ENCODE measurements at places on chromosomes 7 and 10.

DNA sequence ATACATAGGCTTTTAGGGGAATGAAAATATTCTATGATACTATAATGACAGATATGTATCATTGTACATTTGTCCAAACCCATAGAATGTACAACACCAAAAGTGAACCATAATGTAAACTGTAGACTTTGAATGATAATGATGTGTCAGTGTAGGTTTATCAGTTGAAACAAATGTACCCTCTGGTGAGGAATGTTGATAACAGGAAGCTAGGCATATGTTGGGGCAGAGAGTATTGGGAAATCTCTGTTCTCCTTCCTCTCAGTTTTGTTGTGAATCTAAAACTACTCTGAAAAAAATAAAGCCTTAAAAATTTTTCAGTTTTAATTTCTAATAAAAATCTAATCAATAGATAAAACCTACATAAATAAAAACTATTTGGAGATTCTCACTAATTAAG is 36.9 kb downstream of the C1GALT1 start:
- DNase-seq = no peak

GRCh38 chr7:51016546-51016945 is 233.8 kb upstream of the GRB10 start:
- no peak for DNase-seq

GRCh38 chr10:63286340-63286739 is 153.2 kb downstream of the NRBF2 start:
- no peak for DNase-seq

GRCh38 chr10:72540193-72540807 is 85.6 kb downstream of the MICU1 start:
- DNase-seq = no peak

GRCh38 chr10:124041675-124042445 is 51.5 kb downstream of the CHST15 start:
- no peak for DNase-seq

DNA sequence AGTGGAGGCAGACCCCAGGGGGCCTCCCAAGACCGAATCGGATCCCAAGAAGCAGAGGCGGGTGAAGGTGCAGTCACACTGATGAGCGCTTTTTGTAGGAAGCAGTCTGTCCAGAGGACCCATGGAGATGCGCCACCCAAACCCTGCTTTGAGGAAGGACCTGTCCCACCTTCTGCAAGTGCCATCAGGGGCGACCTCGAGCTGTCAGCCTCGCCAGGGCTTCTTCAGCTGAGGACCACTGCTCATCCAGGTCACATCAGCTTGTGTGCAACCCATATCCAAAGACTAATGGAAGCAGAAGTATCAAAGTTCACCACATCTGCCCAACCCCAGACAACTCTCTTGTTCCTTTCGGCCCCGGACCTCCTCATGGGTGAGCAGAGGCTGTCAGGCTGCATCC is 61.5 kb downstream of the KCNH2 start:
- no peak for DNase-seq

DNA sequence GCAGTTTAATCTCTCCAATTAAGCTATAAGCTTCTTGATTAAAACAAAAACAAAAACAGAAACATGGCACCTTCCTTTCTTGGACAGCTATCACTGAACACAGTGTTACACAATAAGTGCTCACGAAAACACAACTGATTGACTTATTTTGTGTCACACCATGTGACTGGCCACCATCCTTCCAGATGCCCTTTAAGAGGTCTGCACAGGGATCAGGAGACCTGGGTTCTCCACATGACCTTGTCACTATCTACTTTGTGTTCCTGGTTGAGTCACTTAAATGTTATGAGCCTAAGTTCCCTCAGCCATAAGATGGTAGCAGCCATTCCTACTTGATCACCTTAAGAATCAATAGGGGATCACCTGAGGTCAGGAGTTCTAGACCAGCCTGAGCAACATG is 120.1 kb downstream of the HIPK2 start:
- no peak for DNase-seq

GRCh38 chr10:109450702-109451101 is 472.6 kb downstream of the XPNPEP1 start:
- DNase-seq = no peak

DNA sequence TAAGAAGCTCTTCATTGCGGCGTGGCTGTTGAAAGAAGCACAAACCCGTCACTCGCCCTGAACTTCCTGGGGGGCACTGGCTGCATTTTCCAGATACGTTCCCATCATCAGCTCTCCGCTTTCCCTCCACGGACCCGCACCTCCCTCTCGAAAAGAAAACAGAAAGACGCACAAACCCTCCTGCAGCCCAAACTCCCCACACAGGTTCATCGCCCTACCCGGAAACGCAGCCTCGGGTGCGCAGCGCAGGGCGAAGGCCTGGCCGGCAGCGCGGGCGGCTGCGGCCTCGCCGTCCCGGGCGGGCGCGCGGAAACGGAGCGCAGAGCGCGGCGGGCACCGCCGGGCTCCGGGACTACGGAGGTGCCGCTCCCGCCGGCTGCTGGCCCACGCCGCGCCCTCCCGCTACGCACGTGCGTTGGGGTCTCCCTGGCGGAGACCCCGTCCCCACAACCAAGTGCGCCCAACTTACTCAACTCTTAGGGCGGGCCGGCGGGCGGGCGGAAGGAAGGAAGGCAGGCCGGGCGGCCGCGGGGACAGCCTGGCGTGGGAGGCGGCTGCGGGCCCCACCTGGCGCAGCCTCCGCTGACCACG is 822 bp downstream of the ZNF800 start:
- DNase-seq = peak; percentile 10

DNA sequence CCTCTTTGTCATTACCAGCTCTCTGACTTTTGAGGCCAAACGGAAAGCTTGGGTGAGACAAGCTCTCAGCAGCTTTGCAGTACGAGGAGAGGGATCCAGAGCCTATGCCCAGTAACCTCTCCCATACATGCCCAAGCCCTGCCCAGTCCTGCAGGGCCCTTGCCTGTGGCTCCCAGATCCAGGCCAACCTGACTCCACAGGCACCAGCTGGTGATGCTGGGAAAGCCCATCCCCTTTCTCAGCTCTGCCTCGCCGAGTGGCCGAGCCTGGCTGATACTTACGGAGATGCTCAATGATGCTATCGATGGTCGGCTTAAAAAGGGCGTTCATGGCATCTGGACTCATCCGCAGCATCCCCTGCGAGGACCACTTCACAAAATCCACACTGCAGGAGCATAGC is 55.4 kb downstream of the PNLIPRP2 start:
- no peak for DNase-seq

GRCh38 chr7:54743580-54743979 is 15.4 kb downstream of the SEC61G start:
- no peak for DNase-seq

DNA sequence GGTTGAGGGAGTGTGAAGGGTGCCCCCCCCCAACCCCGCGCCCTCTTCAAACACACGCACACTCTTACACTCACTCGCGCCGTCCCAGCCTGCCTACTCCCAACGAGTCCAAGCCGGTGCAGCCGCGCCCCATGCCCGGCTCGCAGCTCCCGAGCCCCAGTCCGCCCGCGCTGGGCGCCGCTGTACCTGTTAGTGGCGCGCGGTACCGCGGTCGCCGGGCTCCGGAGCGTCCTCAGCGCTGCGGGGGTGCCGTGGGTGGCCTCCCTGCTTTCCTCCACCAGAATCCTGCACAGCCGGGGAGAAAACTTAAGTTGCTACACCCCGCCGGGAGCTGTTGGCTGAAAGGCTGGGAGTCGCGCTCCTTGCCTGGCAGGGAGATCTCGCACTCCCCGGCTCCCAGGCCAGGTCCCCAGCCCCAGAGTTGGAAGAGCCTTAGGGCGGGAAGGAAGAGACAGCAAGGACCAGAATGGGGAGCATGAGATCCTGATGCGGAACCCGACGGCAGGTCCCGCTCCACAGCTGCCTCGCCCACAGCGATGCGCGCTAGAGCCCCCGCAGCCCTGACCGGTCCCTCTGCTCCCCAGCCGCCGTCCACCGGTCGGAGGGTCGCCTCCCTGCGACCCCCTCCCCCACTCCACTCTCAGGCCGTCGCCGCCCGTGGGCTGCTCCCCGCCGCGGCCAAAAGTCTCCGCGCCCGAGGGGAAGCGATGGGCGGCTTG is 863 bp downstream of the ST8SIA6 start:
- no peak for DNase-seq

GRCh38 chr10:62182595-62182994 is 86.0 kb downstream of the RTKN2 start:
- DNase-seq = no peak

- DNase-seq = no peak
Observed at GRCh38 chr10:102375250-102375649, 20.3 kb upstream of the NFKB2 start.

GRCh38 chr7:617614-618538 is 98.2 kb upstream of the PDGFA start:
- no peak for DNase-seq

DNA sequence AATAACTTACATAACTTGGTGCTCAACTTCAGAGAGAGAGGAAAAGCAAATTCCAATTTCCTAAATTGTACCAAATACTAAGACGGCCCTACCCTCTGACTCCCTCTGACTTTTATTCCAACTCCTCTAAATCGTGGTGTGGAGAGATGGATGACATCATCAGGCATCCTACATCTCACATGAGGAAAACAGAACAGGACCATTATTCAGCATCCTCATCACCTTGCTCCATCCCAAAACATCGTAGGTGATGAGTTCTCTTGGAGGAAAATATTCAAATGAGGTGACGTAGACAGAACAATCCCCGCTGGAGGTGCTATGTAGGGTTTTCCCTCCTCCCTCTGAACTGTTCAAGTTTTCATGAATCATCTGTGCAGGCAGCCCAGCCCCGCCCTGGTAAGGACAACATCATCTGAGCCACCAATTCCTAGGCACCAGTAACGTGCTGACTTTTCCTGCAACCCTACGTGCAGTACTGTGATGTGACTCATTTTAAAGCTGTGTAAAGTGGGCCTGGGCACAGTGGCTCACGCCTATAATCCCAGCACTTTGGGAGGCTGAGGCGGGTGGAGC is 167.2 kb downstream of the CALN1 start:
- no peak for DNase-seq

GRCh38 chr10:7389844-7390243 is 21.0 kb downstream of the SFMBT2 start:
- DNase-seq = no peak

DNA sequence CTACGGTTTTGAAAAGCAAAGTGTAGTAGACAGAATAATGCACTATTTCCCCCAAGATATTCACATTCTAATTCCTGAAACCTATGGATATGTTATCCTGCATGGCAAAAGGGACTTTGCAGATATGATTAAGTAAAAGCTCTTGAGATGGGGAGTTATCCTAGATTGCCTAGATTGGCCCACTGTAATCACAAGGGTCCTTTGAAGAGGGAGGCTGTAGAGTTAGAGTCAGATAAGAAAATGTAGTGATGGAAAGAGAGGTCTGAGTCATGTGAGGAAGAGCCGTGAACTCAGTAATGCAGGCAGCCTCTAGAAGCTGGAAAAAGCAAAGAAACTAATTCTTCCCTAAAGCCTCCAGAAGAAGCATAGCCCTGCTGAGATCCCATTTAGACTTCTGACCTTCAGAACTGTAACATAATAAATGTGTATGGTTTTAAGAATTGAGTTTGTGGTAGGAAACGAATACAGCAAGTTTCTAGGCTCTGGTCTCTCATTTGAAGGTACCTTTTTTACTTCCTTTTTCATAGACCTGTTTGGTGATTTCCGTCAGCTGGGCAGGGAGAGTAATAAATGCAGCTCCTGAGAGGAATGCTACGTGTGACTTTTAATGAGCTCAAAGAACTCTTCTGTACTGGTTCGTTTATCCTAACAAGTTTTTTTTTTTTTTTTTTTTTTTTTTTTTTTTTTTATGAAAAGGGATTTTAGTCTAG is 41.9 kb upstream of the NXPH1 start:
- no peak for DNase-seq

DNA sequence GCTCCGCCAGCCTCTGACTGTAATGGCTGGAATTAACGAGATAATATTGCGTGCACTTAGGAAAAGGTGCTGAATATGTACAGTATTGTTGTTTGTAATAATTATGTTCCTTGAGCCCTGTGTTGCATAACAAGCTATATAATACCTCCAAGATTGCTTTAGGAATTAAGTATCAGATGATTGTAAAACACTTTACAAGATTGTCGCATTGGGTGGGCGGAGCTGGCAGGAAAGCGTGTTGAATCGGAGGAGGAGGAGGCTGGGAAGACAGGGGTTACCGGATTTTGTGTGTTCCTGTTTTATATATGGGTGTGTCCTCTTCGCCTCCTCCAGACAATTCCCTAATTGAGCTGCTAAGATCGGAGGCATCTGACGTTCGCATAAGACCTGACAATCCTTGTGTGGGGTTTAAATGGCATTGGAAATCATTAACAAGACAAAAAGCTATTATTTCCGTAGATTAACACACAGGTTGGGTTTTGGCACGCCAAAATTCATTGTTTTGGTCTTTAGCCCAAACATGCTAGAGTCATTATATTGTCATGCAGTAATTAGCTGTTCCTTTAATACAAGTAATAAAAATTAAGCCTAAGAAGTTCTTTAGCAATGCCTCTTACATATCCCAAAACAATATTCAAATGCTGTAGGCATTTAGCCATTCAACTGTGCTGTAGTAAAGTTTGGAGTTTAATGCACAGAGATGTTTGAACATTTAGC is 192.9 kb upstream of the SH2B2 start:
- no peak for DNase-seq

DNA sequence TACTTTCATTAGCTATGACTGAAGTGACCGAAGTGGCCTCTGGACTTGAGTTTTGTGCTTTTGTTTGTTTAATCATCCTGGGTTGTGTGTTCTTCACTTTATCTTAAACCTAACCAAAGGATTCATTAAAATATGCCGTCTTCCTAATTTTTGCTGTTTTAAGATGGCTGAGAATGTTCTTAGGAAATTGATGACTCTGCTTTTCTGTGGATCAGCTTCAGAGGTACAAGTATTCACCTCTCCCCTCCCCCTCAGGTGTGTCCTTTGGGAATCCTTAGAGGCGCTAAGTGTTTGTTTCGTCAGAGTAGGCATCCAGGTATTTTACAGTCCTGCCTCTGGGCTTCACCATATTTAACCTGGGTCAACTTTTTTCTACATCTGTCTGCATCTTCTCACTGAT is 1.1 kb downstream of the CCDC126 start:
- no peak for DNase-seq

GRCh38 chr7:149723082-149723767 is 50.2 kb downstream of the ZNF467 start:
- no peak for DNase-seq

Measured in stimulated activated CD4-positive, alpha-beta T cell treated with anti-CD3 and anti-CD28 coated beads, Interleukin-1b, Interleukin-23, amount 100 ng/mL, for 24 hours (primary cell).